ENCODE measurements at places on chromosomes 16 and 17. TPM values are rescaled to one million over a fixed set of nuclear protein-coding genes. Genes with fewer than 3 reads are reported as not detected.

DNA sequence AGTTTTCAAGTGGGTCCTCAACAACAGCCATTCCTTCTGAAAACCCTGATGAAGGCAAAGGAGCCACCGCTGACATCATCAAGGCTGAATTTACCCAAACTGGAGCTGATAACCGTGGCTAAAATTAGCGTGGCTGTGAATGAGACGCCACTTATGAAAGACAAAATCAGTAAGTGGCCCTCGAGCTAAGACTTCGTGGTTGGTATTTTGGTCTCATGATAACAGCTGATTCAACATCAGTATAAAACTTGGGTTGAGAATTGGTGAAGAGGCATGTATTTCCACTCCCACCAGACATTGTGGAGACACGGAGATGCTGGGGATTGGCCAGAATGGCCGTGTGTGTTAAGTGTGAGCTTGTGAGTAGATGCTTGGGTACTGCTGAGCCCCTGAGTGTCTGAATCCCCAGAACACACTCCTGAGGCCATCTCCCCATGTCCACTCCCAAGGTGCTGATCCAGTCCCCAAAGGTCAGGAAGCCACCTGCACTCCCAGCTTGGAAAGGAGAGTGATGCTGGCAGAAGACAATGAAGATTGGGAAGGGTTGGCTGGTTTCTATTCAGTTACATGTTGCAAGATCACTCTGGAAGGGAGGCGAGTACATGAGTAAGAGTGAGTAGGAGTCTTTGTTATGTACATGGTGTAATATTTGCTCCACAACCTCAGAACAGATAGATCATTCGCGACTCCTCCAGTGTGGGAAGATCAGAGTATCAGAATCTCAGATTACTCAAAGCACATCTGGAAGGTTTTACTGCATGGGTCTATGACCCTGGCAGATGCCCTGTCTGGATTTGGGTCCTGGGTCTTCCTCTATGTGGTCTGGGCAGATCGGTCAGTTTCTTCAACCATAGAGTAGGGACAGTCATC is 207.7 kb downstream of the HS3ST3A1 start:
- no peak for DNase-seq

DNA sequence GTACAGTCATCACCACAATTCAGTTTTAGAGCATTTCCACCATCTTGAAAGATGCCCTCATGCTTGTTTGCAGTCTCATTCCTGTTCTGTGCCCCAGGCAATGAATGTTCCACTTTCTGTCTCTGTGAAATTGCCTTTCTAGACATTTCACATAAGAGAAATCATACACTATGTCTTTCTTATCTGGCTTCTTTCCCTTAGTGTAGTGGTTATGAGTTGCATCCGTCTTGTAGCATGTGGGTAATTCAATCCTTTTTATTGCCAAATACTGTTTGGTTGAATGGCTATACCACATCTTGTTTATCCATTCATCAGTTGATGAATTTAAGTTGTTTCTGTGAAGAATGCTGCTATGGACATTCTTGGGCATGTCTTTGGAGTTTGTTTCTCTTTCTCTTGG is 132.5 kb upstream of the PLCG2 start:
- no peak for DNase-seq

DCTN5 gene
- 57.8 TPM for total RNA-seq

- no peak for DNase-seq
These were observed 3.0 kb downstream of the ERN1 start for GRCh38 chr17:64126918-64127317.

- no peak for DNase-seq
These were observed 2057.1 kb downstream of the TP53TG3F start for GRCh38 chr16:35516551-35516950.

- DNase-seq = peak; percentile 86
These were observed 15.6 kb upstream of the AURKB start for GRCh38 chr17:8225813-8226535.

MTHFSD gene
- 9.4 TPM for total RNA-seq

- no peak for DNase-seq
These were observed 879 bp upstream of the SPG7 start for GRCh38 chr16:89507214-89507833.

GAST gene
- not detected for total RNA-seq

TLCD1 gene
- total RNA-seq = not detected

ZG16 gene
- total RNA-seq = not detected

DNA sequence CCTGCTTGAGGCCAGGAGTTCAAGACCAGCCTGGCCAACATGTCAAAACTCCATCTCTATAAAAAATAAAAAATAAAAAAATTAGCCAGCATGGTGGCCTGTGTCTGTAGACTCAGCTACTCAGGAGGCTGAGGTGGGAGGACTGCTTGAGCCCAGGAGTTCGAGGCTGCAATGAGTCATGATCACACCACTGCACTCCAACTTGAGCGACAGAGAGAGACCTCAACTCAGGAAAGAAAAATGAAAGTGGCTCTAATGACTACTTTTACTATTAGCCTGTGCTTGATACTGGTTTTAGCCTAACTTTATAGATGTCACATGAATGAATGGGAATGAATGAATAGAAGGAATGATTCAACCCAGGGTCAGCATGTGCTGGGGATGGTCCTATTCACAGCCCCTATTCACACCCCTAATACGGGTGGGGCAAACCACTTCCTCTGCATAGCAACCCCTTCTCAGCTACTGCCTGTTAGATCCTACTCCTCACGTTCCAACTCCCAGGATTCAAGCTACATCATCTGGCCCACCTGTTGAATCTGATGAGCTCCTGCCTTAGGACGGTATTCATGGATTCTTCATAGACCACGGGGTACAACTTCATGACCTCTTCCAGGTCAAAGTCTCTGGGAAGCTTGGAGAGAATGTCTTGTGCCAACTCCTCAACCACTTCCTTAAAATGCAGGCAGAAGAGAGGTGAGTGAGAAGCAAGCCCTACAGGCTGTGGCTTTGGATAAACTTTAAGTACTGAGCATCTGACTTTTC is 40.5 kb downstream of the LYRM1 start:
- DNase-seq = no peak

SLC13A5 gene
- not detected for total RNA-seq

GRCh38 chr16:27906883-27907282 is 156.6 kb downstream of the GSG1L start:
- no peak for DNase-seq

DNA sequence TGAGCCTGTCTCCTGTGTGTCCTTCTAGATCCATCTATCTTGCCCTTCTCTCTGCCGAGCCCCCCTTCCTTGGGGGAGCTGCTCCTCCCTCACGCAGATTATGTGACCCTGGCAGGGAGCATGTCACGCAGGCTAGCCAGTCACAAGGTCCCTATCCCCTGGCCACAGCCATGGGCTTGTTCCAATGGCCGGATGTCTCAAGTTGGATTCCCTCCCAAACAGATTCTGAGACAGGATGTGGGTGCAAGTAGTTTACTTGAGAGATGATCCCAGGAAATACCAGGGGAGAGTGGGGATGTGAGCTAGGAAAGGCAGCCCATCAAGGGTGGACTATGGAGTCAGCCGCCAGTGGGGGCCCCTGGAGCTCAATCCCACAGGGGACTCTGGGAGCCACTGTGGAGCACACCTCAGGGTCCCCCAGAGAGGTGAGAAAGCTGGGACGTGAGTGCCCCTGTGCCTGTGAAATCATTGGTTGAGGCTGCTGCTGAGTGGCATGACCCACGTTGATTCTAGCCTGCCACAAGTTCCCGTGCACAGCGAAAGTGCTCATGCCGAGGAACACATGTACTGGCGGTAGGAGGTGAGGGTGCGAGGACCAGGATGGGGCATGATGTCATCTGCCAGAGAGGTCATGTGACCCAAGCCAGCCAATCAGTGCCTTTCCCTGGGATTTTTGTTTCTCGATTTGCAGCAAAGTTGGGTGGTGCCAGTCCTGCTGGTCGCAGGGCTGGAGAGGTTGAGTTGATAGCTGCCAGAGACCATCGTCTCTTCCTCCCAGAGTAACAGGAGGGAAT is 6.4 kb upstream of the CRISPLD2 start:
- no peak for DNase-seq

GRCh38 chr17:6120351-6120750 is 50.2 kb downstream of the WSCD1 start:
- DNase-seq = no peak

- DNase-seq = no peak
These were observed 95.1 kb upstream of the CDH5 start for GRCh38 chr16:66271074-66272060.

ADAMTS18 gene
- total RNA-seq = not detected

- no peak for DNase-seq
These were observed 143.9 kb downstream of the CCDC182 start for GRCh38 chr17:57601143-57601735.

MYL4 gene
- total RNA-seq = 2.2 TPM

- no peak for DNase-seq
These were observed 78.3 kb downstream of the RPA1 start for GRCh38 chr17:1907909-1908698.

MT1G gene
- total RNA-seq = not detected

DNA sequence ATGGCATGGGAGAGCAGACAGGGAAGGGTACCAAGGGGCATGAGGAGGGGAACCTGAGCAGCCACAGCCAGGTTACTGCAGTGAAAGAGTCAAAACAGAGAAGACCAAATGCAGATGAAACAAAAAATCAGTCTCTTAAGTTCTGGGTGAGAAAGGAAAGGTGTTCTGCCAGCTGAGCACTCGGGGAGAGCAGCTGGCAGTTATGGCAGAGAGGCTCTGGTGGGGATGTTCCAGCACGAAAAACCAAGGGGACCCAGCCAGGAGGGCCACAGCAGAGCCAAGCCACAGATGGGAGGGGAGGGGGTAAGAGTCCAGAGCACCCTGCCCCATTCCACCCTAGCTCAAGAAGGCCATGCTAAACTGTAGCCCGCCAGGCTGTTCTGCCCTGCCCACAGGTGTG is 31.7 kb downstream of the STH start:
- no peak for DNase-seq

DNA sequence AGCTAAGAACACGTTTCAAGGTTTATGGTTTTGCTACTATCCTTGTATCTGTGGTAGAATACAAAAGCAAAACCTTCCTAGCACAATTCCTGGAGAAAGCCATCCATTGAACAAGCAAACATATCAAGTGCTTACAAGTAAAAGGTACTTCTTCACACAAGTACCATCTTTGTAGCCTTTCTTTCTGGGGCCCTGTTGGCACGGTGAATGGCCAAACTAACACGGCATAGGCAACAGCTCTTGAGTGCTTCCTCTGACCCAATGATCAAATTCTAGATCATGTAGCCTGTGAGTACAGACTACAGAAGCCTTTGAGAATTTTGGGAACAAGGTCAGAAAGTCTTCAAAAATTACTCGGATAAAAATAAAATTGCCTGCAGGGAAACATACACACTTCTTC is 57.9 kb downstream of the ANKFY1 start:
- no peak for DNase-seq

LRRC37A gene
- total RNA-seq = 0.53 TPM

CA5A gene
- not detected for total RNA-seq

DNA sequence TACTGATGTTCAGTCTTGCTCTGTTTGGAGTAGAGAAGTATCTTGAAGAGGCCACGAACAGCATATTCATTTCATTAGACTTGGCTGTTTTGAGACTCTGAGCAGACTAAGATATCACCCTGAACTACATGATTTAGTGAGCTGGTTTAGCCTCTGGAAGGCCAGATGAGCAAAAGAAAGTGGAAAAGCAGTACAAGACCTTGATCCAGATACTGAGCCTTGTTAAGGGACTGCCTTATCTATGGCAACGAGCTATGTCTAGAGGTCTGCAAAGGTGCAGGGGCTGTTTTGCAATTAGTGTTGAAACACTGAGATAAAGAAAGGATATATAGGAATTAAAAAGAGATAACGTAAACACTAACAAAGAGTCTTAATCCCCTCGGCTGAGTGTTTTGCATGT is 231.4 kb downstream of the IRX3 start:
- DNase-seq = no peak

- DNase-seq = peak; percentile 33
These were observed 40.1 kb downstream of the PEMT start for GRCh38 chr17:17551361-17551760.

OR2C1 gene
- not detected for total RNA-seq

GRCh38 chr16:1902547-1903219 is 15.5 kb downstream of the HS3ST6 start:
- DNase-seq = no peak

- no peak for DNase-seq
These were observed 46.8 kb upstream of the MRTFB start for GRCh38 chr16:14024283-14024682.

- DNase-seq = no peak
These were observed 94.0 kb downstream of the FOXL1 start for GRCh38 chr16:86672179-86672863.

DNA sequence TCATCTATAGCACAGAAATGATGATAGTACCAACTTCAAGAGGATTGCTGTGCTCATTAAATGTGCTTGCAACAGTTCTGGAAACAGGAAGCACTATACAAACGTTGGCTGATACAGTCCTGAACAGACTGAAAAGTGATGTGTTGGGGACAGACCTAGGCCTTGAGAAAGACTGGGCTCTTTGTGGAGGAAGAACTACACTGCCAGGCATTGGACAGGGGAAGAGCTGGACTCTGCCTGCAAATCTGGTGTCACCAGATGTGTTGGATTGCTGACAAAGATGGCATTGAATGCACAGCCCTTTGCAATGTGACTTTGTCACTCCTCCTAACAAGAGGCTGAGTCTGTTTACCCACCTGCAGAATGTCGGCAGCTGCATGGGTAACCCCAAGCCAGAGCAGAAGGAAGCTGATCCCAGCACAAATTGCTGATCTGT is 12.4 kb upstream of the ST6GALNAC2 start:
- no peak for DNase-seq

DNA sequence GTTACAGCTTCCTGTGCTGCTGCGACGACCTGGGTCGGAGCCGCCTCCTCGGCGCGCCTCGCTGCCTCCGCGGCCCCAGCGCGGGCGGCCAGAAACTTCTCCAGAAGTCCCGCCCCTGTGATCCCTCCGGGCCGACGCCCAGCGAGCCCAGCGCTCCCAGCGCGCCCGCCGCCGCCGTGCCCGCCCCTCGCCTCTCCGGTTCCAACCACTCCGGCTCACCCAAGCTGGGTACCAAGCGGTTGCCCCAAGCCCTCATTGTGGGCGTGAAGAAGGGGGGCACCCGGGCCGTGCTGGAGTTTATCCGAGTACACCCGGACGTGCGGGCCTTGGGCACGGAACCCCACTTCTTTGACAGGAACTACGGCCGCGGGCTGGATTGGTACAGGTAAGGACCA is 746 bp downstream of the HS3ST2 start:
- no peak for DNase-seq

GRCh38 chr17:49926886-49927285 is 42.1 kb upstream of the DLX4 start:
- DNase-seq = no peak

DNA sequence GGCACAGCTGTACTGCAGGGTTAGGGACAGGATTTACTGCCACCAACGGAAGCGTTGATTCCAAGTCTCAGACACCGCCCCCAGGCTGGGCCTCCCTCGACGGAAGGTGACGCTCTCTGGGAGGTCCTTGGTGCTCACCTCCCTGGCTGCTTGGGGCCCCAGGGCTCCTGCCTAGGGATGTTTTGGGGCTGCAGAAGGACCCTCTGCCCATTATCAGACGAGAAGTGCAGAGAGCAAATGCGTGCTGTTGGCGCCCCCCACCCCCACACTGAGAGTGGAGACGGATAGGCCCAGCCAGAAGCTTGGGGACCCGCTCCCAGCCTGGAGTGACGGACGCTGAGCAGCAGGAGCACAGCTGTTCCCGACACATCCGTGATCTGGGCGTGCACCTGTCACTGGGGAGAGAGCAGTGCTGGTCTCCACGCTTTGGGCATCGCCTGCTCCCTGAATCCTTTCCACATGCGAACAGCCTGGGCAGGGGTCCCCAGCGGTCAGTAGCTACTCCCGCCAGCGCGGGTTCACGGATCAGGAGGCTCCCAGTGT is 5.1 kb upstream of the SOX8 start:
- no peak for DNase-seq

Measured in SJSA1 (cell line).